ENCODE measurements at places on chromosomes 7 and 10. TPM values are rescaled to one million over a fixed set of nuclear protein-coding genes. Genes with fewer than 3 reads are reported as not detected.

DNA sequence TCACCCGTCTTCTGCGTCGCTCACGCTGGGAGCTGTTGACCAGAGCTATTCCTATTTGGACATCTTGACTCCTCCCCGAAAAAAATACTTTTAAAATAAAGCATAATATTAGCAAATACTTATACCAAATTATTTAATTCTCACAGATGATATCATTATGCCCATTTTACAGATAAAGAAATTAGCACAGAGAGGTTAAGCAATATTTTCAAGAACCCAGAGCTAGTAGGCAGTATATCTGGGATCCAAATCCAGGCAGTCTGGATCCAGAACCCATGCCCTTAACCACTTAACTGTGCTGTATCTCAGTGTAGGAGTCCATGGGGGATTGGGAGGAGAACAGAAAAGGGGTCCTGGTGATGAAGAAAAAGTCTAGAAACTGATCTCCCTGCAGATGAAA is 6.1 kb downstream of the IQUB start:
- no peak for DNase-seq

GRCh38 chr7:100210805-100211204 is 8.9 kb upstream of the PVRIG start:
- DNase-seq, result no peak

PARD3 gene
- not detected for total RNA-seq

- DNase-seq, result peak; percentile 83
Observed at GRCh38 chr7:2299131-2299829, 15.0 kb downstream of the SNX8 start.

DNA sequence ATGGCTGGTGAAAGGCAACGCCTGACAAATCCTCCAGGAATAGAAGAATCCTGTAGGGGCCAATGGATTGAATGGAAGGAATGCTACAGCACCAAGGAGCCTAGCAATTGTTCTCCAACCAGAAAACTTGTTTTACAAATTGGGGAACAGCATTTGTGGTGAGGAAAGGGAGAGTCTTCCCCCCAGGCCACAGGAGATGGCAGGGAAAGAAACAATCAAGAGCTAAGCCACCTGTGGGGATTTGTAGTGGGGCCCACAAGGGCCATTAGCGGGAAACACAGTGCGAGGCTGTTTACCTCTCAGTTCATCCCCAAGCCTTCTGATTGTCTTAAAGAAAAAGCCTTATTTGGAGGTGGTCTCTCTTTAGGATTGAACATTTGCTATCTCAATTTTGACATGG is 48.5 kb upstream of the KCNMA1 start:
- no peak for DNase-seq

GRCh38 chr7:67547183-67547907 is 550.7 kb downstream of the TYW1 start:
- DNase-seq, result no peak

KCP gene
- total RNA-seq, result 3.8 TPM

- DNase-seq, result no peak
Observed at GRCh38 chr10:81978238-81978637, 103.2 kb downstream of the NRG3 start.

DNA sequence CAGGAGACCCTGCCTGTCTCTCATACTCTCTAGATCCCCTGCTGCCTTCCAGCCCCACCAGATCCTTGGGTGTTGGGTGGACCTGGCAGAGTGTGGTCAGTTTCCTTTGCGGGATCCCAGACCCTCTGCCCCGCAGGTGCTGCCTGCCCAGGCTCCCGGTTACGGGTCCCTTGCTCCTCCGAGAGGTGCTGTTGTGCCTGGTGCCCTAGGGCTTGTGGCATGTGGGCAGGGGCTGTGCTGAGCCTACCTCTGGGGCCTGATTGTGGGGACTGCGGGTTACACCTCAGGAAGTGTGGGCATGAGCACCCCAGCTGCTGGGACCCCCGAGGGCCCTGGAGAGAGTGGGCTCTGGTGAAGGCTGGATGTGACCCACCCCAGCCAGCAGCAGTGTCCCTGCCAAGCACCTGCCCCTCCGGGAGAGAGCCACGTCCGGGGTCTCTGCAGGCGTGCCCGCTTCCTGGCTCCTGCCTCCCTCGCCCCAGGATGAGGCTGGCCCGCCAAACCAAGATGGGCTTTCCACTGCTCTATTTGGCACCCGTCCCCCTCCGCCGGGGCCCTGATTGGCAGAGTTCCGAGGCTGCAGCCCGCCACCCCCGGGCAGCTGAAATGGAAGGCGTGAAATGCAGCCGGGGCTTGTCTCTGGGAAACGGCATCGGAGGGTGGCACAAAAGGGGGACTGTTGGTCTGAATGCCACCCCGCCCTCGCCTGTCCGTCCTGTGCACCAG is 17.0 kb downstream of the CLIP2 start:
- DNase-seq, result no peak
